ENCODE measurements at places on chromosomes 2 and 18.
A peak's percentile ranks its signal among the peaks of the same experiment; 100 is the strongest.

- peaks cover 13% of the 10 kb centered on the region for H3K4me1 ChIP-seq
- H3K27me3 ChIP-seq = peaks cover 54% of the 10 kb centered on the region
- H3K36me3 ChIP-seq = peaks cover 14% of the 10 kb centered on the region
- peak overlapping the region; percentile 68 for H3K4me3 ChIP-seq
- no peak overlapping the region for H3K27ac ChIP-seq
- no peak for DNase-seq
Observed at GRCh38 chr2:74516650-74517049, 2.4 kb downstream of the TLX2 start.

DNA sequence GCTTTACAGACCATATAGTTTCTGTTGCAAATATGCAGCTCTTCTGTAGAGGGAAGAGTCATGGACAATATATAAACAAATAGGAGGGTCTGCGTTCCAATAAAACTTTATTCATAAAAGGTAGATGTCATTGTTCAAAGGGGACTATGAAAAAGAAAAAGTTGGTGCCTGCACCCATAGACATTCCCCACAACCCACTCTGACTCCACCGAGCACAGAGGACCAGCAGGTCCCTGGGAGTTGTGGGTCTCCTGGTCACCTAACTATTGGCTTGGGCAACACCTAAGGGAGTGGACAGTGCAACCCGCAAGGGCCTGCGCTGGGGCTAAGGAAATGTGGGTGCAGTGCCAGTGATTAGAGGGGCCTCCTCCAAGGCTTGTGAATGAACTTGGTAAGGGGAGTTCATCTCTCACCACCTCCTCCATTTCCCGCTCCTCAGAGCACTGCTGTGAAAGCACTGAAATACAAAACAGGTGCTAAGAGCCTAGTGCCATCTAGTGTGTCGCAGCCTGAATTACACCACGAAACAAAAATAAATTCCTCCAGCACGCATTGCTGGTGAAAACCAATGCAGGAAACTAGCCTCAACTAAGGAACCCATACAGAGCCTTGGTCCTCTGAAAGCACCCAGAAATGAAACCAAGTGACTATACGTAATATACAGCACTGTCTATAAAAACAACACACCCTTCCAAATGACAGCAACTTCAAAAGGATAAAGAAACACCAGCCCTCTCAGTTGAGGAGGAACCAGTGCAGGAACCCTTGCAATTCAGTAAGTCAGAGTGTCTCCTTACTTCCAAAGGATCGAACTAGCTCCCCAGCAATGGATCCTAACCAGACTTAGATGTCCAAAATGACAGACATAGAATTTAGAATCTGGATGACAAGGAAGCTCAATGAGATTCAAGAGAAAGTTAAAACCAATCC lies 166.6 kb downstream of the RNF144A start:
- no peak overlapping the region for H3K4me3 ChIP-seq
- DNase-seq = no peak
- H3K36me3 ChIP-seq = peaks cover 6% of the 10 kb centered on the region
- no peak overlapping the region for H3K27ac ChIP-seq

DNA sequence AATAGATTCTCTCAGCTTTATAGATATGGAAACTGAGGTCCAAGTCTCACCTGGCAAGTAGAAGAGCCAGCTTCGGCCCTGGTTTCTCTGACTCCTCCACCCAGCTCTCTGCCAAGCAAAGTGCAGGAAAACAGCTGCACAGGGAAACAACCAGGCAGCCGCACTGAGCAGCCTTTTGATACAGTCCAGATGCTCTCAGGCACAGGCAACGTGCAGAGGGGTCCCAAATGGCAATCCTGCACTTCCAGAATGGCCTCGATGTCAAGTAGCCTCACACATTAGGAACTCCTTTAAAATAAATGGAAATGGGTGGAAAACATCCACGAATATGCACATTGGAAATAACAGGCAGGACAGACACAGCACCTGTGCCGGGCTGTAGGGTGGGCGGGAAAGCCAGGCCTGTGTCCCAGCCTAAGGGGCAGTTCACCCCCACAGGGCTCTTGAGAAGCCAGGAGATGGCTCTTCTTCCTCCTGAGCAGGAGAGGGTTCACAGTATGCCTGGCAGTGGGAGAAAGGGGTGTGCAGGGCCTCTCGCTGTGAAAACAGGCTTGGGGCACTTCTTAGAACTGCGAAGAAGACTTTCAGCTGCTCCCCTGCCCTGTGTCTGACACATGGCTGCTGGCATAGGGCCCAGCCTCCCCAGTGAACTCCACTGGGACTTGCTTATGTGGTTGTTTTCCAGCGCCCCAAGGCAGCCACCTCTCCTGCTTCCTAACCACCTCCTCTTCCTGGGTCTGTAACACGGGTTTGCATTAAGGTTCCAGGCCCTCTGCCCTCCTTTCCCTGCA lies 63.9 kb upstream of the TUBA3E start:
- peaks cover 8% of the 10 kb centered on the region for H3K27me3 ChIP-seq
- no peaks in the 10 kb centered on the region for H3K4me1 ChIP-seq

DNA sequence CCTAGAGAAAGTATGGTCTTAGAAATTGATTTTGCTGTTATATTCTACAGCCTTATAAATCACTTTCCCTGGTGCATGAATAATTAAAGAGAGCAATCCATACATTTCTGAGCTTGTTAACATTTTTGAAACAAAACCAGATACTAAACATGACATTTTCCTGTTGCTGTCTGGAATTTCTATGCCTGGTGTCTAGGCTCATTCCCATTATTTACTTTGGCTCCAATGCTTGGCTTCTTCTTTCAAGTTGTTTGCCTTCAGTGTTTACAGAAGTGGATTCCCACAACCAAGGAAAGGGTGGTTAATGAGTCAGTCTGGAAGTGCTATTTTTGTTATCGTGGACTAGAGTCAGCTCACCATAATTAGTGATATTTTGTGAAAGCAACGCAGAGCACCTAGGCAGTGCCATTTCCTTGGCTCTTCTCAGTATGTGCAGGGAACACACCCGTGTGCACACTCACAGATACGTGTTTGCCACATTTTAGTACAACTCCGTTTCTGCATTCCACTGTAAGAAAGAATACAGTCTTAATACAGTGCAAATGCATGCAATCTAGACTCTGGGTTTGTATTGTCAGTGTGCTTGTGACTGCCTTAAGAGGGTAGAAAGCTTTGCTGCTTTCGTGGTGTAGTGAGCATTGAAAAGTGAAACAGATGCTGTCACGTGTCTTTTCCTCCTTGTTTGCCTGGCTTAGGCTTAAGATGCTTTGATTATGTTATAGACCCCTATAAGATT lies 185.0 kb upstream of the RASGRP3 start:
- H3K27ac ChIP-seq = no peak overlapping the region
- DNase-seq = no peak
- no peaks in the 10 kb centered on the region for H3K4me1 ChIP-seq
- no peaks in the 10 kb centered on the region for H3K36me3 ChIP-seq
- peaks cover 24% of the 10 kb centered on the region for H3K27me3 ChIP-seq

DNA sequence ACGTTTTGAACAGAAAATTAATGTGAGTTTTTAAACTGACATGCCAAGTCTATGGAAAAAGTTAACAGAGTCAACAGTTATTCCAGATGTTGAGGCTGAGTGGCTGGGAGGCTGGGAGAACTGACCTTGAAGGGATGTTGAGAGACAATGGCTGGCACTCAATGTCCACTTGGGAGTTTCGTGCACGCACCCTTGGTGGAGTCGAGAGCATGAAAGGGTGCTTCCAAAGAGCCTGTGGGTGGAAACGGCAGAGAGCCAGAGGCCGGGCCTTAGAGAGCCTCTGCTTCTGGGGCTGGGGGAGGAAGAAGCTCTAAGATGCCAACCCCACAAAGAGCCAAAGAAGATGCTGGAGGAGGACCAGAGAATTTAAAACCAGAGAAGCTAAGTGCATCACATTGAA lies 63.4 kb upstream of the L3MBTL4 start:
- H3K27ac ChIP-seq = no peak overlapping the region
- no peaks in the 10 kb centered on the region for H3K4me1 ChIP-seq
- H3K27me3 ChIP-seq = no peaks in the 10 kb centered on the region
- H3K36me3 ChIP-seq = no peaks in the 10 kb centered on the region
- no peak for DNase-seq

DNA sequence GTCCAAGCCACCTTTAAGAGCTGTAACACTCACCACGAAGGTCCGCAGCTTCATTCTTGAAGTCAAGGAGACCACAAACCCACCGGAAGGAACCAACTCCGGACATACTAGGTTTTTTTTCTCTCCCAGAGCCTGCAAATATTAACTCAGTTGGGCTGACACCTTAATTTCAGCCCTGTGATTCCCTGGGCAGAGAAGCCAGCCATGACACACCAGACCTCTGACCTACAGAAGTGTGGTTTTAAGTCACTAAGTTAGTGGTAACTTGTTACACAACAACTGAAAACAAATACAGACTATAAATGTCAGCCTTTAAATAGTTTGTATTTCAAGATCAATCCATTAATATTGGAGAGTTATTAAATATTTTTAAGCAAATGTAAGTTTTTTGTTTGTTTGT lies 855.1 kb downstream of the TMEM182 start:
- H3K4me3 ChIP-seq = no peak overlapping the region
- no peaks in the 10 kb centered on the region for H3K27me3 ChIP-seq
- H3K4me1 ChIP-seq = no peaks in the 10 kb centered on the region
- H3K36me3 ChIP-seq = no peaks in the 10 kb centered on the region

- peaks cover 12% of the 10 kb centered on the region for H3K27me3 ChIP-seq
Observed at GRCh38 chr2:180983468-180984242, 3.2 kb downstream of the UBE2E3 start.

GRCh38 chr18:9087144-9087543 lies 15.4 kb upstream of the NDUFV2 start:
- peaks cover 42% of the 10 kb centered on the region for H3K36me3 ChIP-seq
- peak overlapping the region; percentile 16 for H3K4me3 ChIP-seq
- DNase-seq = no peak
- peak overlapping the region; percentile 67 for H3K27ac ChIP-seq
- H3K27me3 ChIP-seq = no peaks in the 10 kb centered on the region

- no peaks in the 10 kb centered on the region for H3K27me3 ChIP-seq
- peaks cover 52% of the 10 kb centered on the region for H3K4me1 ChIP-seq
- peaks cover 98% of the 10 kb centered on the region for H3K36me3 ChIP-seq
- no peak for DNase-seq
- peak overlapping the region; percentile 18 for H3K27ac ChIP-seq
- H3K4me3 ChIP-seq = no peak overlapping the region
Observed at GRCh38 chr2:161146209-161146775, 13.9 kb upstream of the TANK start.

- no peak overlapping the region for H3K27ac ChIP-seq
- H3K36me3 ChIP-seq = no peaks in the 10 kb centered on the region
- DNase-seq = no peak
- H3K27me3 ChIP-seq = no peaks in the 10 kb centered on the region
- H3K4me3 ChIP-seq = no peak overlapping the region
- no peaks in the 10 kb centered on the region for H3K4me1 ChIP-seq
Observed at GRCh38 chr2:186862869-186863709, 14.1 kb upstream of the ZSWIM2 start.

- H3K27ac ChIP-seq = no peak overlapping the region
Observed at GRCh38 chr2:20983844-20984243, 60.0 kb downstream of the APOB start.

GRCh38 chr18:78527984-78528383 lies 451.6 kb upstream of the SALL3 start:
- no peaks in the 10 kb centered on the region for H3K4me1 ChIP-seq
- no peaks in the 10 kb centered on the region for H3K27me3 ChIP-seq
- H3K36me3 ChIP-seq = no peaks in the 10 kb centered on the region
- no peak overlapping the region for H3K27ac ChIP-seq
- no peak overlapping the region for H3K4me3 ChIP-seq
- no peak for DNase-seq

GRCh38 chr18:48183613-48184012 lies 225.6 kb downstream of the ZBTB7C start:
- no peak overlapping the region for H3K4me3 ChIP-seq
- DNase-seq = no peak
- H3K27ac ChIP-seq = no peak overlapping the region
- H3K4me1 ChIP-seq = no peaks in the 10 kb centered on the region

GRCh38 chr2:75998451-75998850 lies 287.7 kb upstream of the GCFC2 start:
- H3K36me3 ChIP-seq = no peaks in the 10 kb centered on the region
- H3K4me1 ChIP-seq = no peaks in the 10 kb centered on the region
- no peak overlapping the region for H3K27ac ChIP-seq

DNA sequence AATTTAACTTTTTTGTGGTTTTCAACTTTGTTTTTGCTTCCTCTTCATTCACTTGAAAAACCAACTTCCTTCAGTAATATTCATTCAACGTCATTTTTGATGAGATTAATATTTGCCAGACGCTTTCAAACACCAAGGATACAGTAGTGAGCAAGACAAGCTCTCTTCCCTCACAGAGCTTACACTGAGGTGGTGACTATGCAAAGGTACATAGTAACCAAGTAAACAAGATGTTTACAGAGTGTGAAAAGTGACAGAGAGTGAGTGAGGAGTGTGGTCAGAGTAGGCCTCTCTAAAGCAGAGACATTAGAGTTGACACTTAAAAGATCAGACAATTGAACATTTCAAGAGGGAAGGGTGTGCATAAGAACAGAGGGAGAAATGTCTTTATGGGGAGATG lies 155.5 kb downstream of the TMEM247 start:
- H3K27ac ChIP-seq = no peak overlapping the region
- peaks cover 3% of the 10 kb centered on the region for H3K36me3 ChIP-seq
- H3K4me3 ChIP-seq = no peak overlapping the region
- peaks cover 8% of the 10 kb centered on the region for H3K4me1 ChIP-seq
- H3K27me3 ChIP-seq = no peaks in the 10 kb centered on the region

DNA sequence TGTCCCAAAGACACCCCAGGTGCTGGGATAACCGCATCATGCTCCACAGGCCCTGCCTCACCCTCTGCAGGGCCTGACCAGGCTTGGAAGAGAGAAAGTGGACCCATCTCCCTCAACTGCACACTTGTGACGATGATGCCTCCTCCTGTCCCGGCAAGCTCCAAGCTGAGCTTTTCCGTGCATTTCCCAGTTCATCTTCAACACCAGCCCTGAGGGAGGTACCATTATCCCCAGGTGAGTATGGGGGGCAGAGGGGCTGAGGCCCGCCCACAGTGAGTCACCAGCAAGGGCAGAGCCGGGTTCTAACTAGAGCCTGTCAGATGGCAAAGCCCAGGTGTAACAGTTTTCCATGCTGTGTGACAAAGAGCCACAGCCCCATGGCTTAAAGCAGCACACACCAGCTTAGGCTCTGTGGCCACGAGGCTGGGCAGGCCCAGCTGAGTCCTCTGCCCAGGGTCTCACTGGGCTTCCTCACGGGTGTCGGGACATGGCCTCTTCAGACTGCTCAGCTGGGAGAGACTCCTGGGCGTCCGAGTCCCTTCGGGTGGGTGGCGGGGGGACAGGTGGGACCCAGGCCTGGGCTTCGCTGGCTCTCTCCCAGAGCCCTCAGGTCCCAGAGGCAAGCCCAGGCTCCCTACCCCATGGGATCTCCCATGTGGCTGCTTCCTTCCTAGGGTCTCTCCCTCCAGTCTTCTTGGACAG lies 108.4 kb upstream of the OTOS start:
- H3K27ac ChIP-seq = no peak overlapping the region
- DNase-seq = no peak
- H3K4me1 ChIP-seq = no peaks in the 10 kb centered on the region
- H3K36me3 ChIP-seq = no peaks in the 10 kb centered on the region

GRCh38 chr2:102674836-102675235 lies 55.5 kb downstream of the SLC9A2 start:
- peaks cover 11% of the 10 kb centered on the region for H3K27me3 ChIP-seq
- peaks cover 3% of the 10 kb centered on the region for H3K4me1 ChIP-seq
- H3K4me3 ChIP-seq = no peak overlapping the region
- H3K36me3 ChIP-seq = no peaks in the 10 kb centered on the region

- no peaks in the 10 kb centered on the region for H3K4me1 ChIP-seq
- H3K4me3 ChIP-seq = no peak overlapping the region
- DNase-seq = no peak
- no peaks in the 10 kb centered on the region for H3K36me3 ChIP-seq
- H3K27ac ChIP-seq = no peak overlapping the region
Observed at GRCh38 chr18:41145516-41145915, 809.5 kb upstream of the PIK3C3 start.

Data from activated T-helper 2 cell treated with anti-CD3 and anti-CD28 coated beads, Interferon-gamma antibody, Interleukin-2, Interleukin-4, amounts not matched to agents 10 μg/mL and 5 μg/mL and 100 μg/mL, durations not matched to agents 14 hours and 24 hours and 36 hours (primary cell).